ENCODE measurements at places on chromosomes 1 and 21. TPM values are rescaled to one million over a fixed set of nuclear protein-coding genes. Genes with fewer than 3 reads are reported as not detected.

GRCh38 chr1:77283701-77284425, 2.0 kb downstream of the AK5 start:
- DNase-seq = no peak

DNA sequence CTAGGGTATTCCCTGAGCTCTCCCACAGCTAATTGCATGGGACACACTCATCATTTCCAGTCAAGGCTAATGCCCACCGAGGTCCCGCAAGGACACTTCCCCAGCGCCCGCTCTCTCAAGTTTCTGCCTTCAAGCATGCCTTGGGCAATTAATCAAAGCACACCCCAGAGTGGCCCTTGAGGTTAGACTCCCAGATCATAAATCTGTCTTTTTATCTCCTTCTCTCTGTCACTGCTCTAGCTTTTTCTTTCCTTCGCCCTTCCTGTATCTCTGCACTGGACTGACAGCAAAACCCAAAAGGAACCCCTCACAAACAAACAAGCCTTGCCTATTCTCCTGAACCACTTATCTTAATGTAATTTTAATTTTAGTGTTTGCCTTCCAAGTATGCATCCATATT, 7.9 kb upstream of the EXOSC10 start:
- no peak for DNase-seq

The RASSF5 gene
- 11.5 TPM for total RNA-seq

The INAVA gene
- 27.2 TPM for total RNA-seq

- no peak for DNase-seq
Observed at GRCh38 chr21:34078915-34079314, 5.5 kb downstream of the MRPS6 start.

Data from mammary epithelial cell (primary cell).